ENCODE measurements at places on chromosomes 6 and 20.

DNA sequence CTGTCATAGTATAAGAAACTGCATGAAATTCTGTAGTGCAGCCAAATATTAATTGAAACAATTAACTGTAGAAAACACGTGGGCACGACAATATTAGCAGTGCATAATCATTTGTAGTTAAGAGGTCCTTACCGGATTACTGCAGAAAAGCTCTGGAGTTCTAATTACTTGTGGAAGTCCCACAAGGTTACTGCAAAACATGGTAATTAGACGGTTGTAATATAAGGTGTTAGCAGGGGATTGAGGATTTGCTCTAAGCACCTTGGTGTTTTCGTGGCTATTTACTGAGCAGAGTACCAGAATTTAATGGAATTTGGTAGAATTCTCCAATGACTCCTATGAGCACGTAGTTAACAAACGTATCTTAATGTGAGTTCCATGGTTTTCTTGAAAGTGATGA lies 473.6 kb upstream of the AGPAT4 start:
- no peak for DNase-seq

DNA sequence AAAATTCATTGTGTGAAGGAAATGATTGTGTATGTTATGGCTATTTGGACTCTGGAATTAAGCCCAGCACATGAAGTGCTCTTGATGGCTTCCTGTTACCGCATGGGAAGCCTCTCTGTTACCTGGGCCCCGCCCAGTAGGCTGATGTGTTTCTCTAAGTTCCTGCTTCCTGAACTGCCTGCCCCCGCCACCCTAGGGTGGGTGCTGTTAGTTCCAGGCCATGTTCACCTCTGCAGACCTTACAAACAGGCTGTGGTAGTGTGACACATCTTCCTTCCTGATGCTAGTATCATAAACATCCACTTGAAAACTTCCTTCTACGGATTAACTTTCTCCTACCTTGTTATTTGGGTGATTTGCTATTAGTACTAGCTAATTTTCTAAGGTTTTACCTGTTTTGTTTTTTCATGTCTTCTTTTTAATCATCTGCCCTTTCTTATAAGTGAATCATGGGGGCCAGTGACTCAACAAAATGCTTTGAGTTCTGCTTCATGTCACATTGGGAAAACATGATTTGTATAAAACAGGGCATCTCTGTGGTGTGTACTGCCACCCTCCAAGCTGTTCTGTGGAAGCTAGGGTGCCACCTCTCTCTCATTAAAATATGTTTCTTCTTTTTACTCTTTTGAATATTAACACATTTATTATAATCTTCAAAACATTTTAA lies 40.6 kb downstream of the SH3BGRL2 start:
- peak; percentile 96 for DNase-seq

DNA sequence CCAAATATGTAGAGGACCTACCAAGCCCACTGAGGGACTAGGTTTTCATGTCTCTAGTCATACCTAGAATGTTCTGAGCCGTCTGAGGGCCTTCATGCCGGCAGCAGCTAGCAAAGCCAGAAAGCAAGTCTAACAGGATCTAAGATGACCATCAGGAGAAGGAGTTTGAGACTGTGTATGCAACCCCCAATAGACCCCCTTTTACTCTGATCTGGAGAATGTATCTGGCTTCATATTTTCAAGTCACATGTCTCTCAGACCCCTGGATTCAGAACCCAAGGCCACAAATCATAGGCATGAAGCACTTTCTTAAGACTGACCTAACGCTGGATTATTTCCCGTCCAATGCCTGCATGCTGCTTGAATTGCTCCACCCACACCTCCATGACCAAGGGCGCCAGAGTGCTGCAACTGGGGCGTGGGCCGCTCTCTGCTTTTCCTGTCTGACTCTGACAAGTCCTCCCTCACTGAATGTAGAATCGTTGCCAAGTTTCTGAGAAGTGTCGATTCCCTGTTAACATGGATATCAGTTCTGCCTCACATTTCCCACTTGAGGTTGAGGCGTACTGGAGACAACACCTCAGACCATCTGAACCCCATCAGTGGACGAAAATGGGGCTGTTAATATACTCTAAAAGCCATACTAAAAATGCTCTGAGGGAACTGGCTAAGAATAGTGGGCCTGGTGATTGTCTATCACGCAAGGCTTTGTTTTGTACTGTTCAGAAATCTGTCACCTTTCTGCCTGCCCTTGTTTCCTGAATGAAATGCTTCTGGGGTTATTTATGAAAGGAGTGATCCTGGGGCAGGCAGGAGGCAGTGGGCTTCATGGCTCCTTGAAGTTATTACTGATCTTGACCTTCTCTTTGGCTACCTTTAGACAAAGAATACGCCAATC lies 23.9 kb upstream of the ASXL1 start:
- DNase-seq: no peak

DNA sequence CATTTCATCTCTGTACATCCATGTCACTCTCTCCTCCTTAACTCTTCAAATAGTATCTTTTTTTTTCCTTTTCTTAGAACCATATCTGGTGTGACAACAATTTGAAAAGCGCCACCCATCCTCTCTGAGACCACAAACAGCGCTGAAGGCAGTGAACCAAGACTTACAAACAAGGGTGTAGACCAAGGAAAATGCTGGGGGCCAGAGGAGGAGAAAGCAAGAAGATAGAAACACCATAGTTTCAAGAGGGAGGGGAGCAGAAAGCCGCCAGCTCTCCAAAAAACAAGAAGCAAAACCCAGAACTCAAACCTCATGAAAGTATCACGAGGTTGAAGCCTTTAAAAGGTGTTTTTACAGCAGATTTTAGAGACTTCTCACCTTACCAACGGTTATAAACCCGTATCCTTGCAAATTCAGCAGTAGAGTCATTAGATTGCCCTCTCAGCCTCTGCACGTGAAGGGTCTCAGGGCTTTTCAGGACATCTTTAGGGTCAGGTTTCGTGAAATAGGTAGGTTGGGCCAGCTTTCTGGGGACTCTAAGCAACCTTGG lies 13.3 kb upstream of the RIPOR2 start:
- DNase-seq: no peak

DNA sequence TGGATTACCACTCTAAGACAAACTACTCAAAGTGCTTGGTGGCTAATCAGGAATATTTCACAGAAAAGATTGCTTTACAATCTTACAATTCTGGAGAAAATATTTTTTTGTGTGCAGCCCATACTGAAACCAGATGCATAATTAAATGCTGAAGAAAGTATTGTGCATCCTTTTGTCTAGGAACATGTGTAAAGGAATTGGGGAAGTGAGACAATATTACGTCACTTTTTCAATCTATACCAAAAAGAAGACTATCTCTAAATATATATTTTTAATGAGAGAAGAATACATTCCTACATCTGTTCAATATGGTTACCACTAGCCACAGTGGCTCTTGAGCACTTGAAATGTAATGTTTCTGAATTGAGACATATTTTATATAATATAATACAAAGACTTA lies 992.5 kb upstream of the ADGRB3 start:
- no peak for DNase-seq

- no peak for DNase-seq
These were observed 89.6 kb upstream of the RIN2 start for GRCh38 chr20:19668418-19668817.

All from DMS53 (cell line).